ENCODE measurements at places on chromosomes 3 and 15.
A peak's percentile ranks its signal among the peaks of the same experiment; 100 is the strongest.

- peak; percentile 46 for DNase-seq
These were observed 73.1 kb upstream of the FBN1 start for GRCh38 chr15:48718646-48719045.

DNA sequence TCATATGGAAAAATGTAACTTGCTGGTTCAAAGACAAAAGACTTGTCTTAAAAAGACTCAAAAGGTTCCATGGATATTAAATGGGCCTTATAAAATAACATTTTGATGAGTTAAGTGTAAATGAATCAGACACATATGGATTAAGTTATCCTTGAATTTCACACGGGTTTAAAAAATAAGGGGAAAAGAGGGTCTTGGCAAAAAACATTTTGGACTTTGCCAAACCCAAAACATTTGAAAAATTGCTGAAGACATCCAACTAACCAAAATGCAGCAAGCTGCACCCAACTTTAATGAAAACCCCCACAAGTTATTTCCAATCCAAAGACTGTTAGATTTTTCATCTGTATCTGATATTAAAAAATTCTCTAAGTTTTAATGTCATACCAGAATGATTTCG is 200.7 kb downstream of the MEIS2 start:
- DNase-seq: no peak

DNA sequence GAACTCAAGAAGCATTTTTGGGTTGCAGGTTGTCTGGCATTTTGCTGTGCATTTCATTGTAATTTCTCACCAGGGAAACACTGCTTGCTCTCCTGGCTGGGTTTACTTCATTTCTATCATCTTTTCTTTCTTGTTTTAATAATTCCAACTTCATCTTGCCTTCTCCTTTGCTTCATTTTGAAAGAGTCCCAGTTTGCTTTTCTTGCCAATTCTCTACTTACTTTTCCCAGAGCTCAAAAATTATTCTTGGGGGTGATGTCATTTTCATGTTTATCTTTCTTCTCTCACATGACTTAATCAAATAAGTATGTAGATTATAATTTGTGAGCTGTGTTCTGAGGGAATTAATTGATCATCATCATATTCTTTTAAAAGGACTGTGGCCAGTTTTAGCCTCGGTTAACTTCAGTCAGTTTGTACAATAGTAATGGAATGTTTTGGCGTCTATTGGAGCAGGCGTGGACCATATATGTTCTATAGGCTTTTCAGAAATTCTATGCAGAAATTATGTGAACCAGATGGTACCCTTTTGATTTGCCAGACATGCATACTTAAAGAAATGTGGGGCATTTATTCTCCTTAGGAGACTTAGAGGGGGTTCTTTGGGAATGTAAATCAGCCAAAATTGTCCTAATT is 30.1 kb downstream of the SH3GL3 start:
- no peak for DNase-seq

GRCh38 chr3:42511736-42512135 is 9.3 kb downstream of the VIPR1 start:
- DNase-seq: no peak

- DNase-seq: peak; percentile 86
These were observed 25.7 kb downstream of the FSIP1 start for GRCh38 chr15:39756806-39757522.

- DNase-seq: no peak
These were observed 200.7 kb downstream of the NAALADL2 start for GRCh38 chr3:175059788-175060187.

DNA sequence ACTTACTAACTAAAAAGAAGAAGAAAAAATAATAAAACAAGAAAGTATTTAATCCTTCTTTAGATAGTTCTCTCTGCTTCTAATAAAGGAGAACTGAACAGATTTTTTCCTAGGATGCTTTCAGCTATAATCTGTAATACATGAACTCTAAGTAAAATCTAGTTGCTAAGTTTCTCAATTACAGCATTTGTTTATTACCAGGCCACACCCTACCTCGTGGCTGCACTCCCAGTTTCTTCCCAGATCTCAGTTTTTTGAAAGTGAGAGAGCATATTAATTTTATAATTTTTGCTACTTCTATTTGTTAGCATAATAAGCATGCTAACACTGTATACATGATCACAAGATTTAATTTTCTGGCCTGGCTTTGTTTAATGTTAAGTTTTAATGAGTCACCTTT is 258.3 kb downstream of the IL5RA start:
- DNase-seq: no peak

DNA sequence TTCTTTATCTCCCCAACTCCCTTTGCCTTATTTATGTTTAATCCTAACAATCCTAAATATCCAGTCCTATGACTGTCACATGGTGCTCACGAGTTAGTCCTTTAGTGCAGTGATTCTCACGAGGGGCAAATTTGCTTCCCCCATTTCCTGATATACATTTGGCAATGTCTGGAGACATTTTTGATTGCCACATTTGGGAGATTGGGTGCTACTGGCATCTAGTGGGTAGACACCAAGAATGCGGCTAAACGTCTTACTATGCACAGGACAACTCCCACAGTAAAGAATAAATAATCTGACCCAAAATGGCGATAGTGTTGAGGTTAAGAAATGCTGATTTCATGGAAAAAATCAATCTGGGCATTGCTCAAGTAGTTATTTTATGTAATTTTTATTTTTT is 466.5 kb downstream of the ROBO2 start:
- DNase-seq: no peak

- DNase-seq: peak; percentile 76
These were observed 42.7 kb upstream of the PRICKLE2 start for GRCh38 chr3:64267721-64268604.

GRCh38 chr15:71808311-71809020 is 1.9 kb upstream of the NR2E3 start:
- DNase-seq: no peak

DNA sequence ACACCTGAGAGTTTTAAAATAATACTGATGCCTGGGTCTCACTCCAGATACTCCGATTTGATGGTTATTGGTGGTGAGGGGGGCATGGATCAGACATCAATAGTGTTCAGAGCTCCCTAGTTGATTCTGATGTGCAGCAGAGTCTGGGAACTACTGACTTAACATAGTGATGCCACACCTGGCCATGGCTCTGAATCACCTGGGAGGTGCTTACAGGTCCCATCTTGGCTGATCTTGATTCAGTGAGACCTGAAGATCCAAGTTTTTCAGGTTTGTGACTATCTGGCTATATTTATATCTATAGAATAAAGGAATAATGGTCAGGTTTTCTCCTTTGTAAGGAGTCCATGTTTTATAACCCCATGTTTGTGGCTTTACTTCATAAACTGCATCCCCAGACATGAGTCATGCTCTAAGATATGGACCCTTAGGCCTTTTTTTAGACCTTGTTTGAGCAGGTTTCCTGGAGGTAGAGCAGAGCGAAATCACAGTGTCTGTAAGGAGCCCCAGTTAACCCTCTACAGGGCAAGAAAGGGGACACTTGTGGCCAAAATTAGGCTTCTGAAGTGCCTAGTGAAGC is 101.4 kb downstream of the LARS2 start:
- no peak for DNase-seq

- no peak for DNase-seq
These were observed 82.9 kb downstream of the NR1D2 start for GRCh38 chr3:24027946-24028345.

DNA sequence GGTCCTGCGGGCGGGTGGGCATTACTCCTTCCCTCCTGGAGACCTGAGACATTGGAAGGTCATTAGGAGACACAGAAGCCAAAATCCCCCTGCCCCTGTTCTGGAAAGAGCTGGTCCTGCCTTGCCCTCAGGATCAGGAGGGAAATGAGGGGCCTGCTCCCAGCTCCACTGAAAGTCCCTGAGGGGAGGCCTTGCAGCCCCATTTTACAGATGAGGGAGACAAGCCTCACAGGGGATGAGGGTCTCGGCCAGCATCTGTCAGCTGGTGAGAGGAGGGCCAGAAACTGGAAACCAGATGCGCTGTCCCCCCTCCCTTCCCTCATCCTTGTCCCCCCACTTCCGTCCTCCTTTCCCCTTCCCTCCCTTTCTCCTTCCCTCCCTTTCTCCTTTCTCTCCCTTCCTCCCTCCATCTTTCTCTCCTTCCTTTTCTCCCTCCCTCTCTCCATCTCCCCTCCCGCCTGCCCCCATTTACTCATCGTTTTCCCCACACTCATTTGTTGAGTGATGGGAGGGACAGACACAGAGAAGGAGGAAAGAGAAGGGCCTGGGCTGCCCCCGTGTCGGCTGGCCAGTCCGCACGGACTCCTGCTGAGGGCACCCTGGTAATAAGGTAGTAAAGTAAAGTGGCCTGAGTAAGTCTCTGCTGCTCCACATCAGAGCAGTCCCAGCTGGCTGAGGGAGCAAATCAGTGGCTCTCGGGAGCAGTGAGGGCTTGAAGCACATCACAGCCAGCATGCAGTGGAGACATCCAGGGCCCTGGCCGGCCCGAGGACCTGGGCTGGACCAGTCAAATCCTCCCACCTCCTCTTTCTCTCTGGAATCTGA is 112.4 kb upstream of the ALDH1A3 start:
- DNase-seq: no peak

DNA sequence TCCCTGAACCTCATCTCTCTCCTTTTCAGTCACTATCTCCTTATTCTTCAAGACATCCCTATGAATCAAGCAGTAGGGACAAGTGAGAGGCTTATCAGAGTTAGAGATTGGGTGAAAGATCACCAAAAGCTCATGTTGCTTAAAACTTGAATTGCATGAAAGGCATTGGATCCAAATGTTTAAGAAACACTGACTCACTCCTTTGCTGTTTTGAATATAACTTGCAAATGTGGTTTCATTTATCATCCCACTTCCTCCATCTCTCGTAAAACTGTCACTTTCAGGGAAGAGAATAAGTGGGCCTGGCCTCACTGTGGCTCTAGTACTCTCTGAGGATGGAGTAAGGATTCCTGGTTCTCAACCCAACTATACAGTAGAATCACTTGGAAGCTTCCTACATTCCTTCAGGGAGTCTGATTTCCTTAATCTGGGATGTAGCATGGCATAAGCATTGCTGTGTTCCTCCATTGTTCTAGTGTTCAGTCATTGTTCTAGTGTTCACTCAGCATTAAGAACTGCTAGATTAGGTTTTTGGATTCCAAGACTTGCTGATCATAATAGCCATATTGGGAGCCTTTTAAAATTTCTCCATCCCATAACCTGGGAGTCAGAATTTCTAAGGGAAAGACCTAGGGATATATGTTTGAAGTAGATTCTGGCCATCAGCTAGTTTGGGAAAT is 171.8 kb downstream of the TMEM108 start:
- no peak for DNase-seq

DNA sequence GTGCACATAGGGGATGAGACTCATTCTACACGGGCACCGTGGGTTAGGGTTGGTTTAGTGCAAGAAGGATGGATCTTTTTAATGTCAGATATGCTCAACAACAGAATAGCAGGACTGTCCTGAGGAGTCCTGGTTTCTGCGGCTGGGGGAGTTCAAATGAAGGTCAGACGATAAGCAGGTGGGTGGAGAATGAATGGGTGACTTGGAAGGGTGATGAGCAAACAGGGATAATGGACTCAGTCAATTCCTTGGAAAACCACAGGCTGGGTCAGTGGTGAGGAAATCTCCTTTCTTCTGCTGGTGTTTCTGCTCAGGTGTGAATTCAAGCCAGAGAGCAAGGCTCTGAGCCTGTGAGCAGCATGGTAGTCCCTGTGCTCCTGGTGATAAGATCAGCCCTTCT is 59.9 kb downstream of the MESD start:
- DNase-seq: no peak

Measured in choroid plexus epithelial cell (primary cell).